ENCODE measurements at places on chromosomes 13 and 19.

GRCh38 chr13:91722267-91722884, 324.0 kb downstream of the GPC5 start:
- no peak for DNase-seq

DNA sequence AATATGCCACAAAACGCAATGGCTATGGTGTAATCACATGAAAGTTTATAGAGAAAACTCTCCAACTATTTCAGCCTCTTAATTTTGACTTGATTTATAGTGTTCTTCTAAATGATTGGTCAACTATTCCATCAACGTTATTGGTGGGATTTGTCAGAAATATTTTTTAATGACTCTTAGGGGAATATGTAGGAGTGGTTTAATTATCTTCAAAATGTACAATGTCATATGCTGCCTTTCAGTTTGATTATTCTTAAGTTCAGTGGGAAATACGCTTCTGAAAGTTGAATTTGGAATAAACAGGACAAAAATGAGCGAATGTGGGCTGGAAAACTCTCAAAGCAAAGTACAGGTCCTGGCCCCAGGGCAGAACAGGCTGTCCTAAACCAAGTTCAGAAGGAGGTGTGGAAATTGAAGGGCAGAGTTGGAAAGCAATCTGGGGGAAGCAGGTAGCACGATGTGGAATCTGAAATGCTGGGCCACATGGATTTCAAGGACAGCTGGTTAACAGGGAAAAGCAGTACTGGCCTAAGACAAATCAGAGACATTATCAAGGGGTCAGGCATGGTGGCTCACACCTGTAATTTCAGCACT, 60.8 kb upstream of the MYCBP2 start:
- no peak for DNase-seq

DNA sequence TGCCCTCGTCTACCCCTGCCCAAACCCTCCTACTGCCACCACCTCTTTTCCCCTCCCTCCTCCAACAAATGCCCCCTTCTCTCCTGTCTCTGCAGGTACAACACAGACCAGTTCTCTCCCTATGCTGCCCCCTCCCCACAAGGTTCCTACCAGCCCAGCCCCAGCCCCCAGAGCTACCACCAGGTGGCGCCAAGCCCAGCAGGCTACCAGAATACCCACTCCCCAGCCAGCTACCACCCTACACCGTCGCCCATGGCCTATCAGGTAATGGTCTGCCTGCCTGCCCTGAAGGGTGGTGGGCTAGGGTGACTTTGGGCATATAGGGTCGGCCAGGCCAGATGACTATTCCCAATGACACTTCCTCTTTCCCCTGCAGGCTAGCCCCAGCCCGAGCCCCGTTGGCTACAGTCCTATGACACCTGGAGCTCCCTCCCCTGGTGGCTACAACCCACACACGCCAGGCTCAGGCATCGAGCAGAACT, 6.5 kb upstream of the TIMM50 start:
- no peak for DNase-seq

- DNase-seq, result peak; percentile 72
Measured at GRCh38 chr19:10219678-10220077, 11.5 kb downstream of the S1PR2 start.

- no peak for DNase-seq
Measured at GRCh38 chr13:33362986-33363727, 77.6 kb upstream of the STARD13 start.

GRCh38 chr13:77528834-77529500, 6.5 kb upstream of the SCEL start:
- no peak for DNase-seq

DNA sequence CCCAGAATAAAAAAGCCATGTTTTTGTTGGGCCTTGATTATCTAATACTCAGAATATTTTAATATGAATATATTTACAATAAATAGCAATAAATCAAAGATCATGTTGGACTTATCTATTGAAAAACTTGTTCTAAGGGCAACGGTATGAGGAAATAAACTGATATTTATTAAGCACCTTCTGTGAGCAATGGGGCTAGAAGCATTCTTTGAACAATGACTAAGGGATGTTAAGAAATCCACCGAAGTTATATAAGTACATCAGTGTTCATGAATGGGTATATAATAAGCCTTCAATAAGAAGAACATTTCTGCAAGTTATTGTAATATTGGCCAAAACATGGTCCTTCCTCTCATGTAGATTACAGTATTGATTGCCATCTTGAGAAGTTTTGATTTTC, 221.8 kb downstream of the OXGR1 start:
- no peak for DNase-seq

- no peak for DNase-seq
Measured at GRCh38 chr19:28563964-28564921, 648.7 kb downstream of the UQCRFS1 start.

DNA sequence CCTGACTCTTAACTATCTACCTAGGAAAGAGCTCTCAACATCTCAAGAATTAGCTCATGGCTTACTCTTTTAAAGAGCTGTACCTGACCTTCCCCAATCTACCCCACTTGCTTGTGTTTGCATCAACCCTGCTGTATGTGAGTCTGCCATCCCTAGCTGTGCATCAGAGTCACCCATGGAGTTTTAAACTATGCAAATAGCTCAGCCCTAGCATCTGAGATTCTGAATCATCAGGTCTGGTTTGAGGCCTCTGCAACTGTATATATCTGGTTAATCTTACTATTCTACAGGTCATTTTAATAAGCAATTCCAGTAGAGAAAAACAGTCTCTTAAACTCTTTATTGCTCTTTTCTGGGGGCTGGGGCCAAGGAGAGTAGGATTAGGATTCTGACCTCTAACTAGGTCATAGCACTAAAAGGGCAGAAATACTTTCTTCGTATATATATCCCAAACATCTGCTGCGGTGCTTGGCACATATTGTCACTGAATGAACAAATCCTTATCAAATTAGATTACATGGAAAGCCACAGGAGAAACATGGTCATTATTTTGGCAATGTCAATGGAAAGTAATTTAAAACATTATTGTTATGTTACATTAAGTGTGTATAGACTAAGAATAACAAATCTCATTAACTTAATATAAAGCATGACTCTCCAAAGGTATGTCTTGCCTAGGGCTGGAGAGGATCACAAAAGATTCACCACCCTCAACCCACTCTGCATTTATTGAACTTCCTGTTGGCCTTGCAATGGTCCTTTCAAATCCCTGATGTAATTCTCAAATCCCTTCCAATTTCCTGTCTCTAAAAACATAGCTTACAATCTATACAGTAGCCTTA, 232.2 kb downstream of the DACH1 start:
- DNase-seq, result no peak

DNA sequence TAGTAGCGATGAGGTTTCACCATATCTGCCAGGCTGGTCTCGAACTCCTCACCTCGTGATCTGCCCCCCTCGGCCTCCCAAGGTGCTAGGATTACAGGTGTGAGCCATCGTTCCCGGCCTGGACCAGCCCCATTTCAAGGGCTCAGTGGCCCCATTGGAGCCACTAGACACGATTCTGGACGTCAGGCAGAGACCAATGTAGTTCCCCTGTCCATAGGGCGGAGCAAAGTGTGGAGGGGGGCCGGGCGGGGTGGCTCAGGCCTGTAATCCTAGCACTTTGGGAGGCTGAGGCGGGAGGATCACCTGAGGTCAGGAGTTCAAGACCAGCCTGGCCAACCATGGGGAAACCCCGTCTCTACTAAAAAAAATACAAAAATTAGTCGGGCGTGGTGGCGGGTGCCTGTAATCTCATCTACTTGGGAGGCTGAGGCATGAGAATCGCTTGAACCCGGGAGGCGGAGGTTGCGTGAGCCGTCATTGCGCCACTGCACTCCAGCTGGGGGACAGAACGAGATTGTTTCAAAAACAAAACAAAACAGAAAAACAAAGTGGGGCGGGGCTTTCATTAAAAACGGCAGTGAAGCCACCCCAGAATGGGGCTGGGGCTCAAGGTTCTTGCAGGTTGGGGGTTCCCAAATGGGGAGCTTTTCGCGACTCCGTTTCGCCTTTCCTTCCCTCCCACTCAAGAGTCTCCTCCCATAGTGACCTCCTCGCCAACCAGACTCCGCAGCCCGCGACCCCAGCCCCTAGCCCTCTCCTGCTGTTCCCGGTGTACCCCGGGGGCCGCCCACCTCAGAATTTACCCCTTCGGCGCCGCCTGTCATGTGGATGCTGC, 758 bp upstream of the TECR start:
- DNase-seq, result no peak

DNA sequence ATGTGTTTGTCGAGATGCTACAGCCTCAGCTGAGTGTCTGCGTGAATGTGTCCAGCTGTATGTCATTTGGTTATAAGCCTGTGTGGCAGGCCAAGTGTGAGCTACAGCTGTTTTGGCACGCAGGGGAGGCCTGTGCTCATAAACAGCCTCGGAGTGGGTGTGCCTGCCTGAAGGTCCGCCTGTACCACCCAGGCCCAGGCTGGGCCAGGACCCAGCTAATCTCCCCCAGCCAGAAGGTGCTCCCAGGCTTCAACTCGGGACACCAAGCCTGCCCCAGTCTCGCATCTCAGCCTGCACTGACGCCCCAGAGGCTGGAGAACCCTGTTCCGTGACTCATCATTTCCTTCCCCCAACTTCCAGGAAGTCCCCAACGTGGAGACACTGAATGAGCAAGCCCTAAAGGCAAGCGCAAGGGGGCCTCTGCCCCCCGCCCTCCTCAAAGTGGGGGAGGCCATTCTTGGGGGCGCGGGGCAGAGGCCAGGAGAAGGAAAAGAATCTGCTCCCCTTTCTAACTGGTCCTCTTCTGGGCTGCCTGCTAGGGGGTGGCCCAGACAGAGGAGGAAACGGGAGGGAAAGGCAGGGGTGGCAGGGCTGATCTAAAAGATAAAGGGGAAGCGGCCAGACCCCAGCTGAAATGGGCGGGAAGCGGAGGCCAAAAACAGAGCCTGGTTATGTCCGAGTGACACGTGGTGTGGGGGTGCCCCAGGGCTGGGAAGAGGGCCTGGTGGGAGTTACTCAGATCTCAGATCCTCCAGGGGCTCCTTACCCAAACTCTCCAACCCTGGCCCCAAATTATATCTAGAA, 2.0 kb downstream of the SLC1A5 start:
- DNase-seq, result no peak

GRCh38 chr13:26861941-26862340, 101.4 kb upstream of the GPR12 start:
- DNase-seq, result no peak

DNA sequence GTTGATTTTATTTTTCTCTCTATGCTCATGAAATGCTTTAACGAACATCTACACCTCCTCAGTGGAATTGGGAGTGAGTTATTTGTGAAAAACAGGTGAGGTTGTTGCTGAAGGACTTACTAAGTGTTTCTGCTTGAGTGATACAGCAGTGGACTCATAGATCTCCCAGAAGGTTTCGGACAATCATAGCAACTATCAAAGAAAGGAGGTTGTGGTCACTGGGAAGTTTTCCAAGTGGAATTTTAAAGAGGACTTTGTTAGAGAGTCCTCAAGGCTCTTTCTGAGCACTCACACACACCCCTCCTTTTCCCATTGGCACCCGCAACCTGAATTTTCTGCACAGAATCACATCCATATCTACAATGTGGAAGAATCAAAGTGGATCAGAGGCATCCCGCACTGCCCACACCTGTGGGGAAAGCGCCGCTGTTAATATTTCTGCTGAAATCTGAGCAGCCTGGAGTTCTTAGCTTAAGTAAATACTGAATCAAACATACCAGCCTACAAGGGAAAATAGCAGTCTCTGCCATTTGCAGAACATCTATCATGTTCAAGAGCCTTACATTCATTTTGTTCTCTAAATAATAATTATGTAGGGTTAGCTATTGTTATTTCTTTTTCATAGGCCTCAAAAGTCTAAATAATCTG, 719.4 kb downstream of the DIAPH3 start:
- DNase-seq, result no peak

All from NT2/D1 (cell line).